ENCODE measurements at places on chromosomes 16 and 17.
A peak's percentile ranks its signal among the peaks of the same experiment; 100 is the strongest.

GRCh38 chr16:73526011-73526804 lies 478.3 kb upstream of the ZFHX3 start:
- DNase-seq: no peak

DNA sequence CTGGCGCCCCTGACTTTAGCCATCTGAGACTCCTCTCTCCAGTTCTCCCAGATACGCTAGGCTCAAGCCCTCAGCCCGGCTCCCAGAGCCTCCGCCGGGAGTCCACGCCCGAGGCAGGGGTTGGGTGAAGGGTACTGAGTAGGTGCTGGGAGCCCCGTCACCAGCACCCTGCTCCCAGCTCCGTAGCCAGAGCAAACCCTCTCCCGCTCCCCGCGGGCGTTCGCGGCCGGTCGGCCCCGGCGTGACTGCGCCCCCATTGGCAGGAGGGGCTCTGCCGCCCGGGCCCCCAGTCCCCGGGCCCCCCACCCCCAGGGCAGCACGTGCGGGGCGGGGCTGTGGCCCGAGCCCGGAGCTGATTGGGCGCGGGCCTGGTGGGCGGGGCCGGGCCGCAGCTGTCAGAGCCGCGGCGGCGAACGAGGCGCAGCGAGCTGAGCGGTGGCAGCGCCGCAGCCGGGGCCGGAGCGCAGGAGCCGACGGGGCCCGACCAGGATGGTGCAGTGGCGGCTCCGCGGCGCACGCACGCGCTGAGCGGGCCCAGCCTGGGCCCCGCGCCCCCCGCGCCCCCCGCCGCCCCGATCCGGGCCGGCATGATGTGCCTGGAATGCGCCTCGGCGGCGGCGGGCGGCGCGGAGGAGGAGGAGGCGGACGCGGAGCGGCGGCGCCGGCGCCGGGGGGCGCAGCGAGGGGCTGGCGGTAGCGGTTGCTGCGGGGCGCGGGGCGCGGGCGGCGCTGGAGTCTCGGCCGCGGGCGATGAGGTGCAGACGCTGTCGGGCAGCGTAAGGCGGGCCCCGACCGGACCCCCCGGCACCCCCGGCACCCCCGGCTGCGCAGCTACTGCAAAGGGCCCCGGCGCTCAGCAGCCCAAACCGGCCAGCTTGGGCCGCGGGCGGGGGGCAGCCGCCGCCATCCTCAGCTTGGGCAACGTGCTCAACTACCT lies at the start of gene SPNS2:
Gene SPNS2, plus strand, starts transcription at position 421 of the 937 bp plus-strand sequence. Its CDS starts 167 bp downstream, at position 588.
- peak; percentile 65 for DNase-seq

DNA sequence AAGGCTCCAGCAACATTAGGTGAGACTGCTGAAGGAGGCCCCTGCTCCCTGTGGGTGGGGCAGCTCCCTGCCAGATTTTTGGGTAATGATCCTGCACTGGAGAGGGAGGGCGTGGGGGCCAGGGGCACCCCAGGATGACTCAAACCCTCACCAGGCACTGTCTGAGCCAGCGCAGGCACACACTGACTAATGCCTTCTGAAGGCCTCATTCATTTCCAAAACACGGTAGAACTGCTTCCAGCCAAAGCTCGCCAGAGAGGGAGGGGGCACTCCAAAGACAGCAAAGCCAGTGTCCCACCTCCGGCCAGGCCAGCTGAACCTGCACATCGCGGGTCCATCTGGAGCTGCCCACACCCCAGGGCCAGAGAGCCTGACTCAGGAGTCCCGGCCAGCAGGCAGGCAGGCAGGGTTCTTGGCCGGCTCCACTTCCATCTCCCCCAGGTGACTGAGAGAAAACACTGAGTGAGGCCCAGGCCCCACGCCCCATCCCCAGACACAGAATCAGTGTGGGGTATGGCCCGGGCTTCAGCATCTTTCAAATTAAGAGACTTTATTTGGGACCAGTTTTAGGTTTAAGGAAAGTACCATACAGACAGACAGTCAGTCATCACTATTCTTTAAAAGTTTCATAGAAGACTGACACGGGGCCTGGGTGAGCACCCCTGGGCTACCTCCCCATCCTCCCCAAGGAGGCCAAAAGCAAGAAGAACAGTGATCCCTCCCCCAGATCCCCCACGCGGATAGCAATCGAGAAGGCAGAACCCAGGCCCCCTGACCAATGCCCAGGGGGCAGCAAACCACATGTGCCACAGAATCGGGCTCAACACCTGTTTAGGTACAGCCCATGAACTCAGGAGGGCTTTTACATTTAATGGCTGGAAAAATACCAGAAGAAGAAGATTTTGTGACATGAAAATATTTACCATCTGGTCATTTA lies 2.3 kb downstream of the PIEZO1 start:
- DNase-seq: peak; percentile 90

DNA sequence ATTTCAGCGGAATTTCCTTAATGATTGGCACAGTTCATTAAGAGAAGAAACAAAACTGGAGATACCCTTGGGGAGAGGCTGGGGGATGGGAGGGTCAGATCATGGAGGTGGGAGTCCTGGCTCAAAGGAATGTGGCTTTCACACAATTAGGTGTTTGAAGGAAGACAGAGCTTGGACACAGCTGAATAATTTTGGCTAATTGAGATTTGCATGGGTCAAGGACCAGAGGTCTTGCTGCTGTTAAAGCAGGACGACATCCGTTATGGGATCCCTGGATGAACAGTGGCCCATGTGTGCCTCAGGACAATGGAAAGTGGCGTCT lies 160.3 kb downstream of the HS3ST3B1 start:
- no peak for DNase-seq

GRCh38 chr16:89430436-89431157 lies 59.8 kb downstream of the ANKRD11 start:
- no peak for DNase-seq
